Activated CD8-positive, alpha-beta memory T cell treated with anti-CD3 and anti-CD28 coated beads for 4 hours (primary cell): ENCODE measurements at places on chromosomes 5 and 9.

DNA sequence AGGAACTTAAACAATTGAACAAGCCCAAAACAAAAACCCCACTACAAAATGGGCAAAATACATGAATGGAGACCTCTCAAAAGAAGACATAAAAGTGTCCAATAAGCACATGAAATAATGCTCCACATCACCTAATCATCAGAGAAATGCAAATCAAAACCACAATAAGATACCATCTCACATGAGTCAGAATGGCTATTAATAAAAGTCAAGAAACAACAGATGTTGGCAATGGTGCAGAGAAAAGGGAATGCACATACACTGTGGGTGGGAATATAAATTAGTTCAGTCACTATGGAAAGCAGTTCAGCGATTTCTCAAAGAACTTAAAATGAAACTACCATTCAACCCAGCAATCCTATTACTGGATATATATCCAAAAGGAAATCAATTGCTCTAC lies 337.4 kb upstream of the GRIA1 start:
- DNase-seq: no peak

- no peak for DNase-seq
Observed at GRCh38 chr5:57455511-57456455, 26.8 kb downstream of the ACTBL2 start.

DNA sequence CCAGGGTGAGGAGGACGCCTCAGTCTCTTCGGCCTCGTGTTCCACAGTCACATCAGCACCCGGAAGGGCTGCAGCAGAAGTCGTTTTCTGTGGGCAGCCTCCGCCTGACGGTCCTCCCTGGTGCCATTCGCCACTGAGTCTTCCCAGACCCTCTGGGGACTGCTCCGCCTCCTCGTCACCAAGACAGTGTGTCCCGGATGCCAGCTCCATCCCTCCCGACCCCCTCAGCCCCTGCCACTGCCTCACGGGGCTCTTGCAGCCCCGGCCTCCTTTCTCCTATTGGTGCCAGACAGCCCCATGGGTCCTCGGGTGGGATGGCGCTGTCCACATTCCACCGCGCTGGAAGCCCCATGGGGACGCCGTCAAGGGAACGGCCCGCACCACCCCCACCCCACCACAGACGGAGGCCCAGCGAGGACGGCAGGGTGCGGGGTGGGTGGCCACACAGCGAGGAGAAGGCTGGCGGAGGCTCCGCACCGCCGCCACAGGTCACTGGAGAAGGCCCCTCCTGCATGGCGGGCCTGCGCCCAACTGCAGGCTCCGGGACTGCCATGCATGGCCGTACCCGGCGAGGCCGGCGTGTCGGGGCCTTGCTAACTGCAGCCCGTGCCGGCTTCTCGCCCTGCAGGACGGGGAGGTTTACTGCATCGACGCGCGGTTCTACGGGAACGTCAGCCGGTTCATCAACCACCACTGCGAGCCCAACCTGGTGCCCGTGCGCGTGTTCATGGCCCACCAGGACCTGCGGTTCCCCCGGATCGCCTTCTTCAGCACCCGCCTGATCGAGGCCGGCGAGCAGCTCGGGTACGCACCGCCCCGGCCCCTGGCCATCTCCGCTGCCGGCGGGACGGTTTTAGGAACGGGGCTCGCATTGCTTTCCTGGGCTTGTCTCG lies 43.6 kb upstream of the CACNA1B start:
- DNase-seq: no peak

DNA sequence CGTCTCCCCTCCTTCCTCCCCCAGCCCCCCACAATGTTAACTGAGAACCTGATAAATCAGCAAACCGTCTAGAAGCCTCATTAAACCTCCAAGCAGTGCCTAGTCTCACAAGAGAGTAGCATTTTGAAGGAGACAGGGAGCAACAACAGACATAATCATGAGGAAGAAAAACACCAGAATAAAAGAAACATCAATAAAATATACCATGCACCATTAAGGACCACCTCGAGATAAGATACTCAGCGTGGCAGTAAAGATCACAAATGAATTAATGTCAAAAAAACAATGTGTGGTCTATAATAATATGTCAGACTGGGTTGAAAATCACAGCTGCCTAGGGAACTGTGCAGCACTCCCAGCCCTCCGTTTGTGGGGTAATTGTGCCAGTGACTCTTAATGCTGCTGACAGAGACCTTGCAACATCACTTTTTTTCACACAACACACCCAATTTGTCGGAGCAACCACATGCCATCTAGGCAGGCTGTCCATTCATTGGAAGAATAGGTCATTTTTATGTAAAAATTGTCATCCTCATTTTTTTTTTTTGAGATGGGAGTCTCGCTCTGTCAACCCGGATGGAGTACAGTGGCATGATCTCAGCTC lies 450.8 kb upstream of the WWC1 start:
- no peak for DNase-seq

DNA sequence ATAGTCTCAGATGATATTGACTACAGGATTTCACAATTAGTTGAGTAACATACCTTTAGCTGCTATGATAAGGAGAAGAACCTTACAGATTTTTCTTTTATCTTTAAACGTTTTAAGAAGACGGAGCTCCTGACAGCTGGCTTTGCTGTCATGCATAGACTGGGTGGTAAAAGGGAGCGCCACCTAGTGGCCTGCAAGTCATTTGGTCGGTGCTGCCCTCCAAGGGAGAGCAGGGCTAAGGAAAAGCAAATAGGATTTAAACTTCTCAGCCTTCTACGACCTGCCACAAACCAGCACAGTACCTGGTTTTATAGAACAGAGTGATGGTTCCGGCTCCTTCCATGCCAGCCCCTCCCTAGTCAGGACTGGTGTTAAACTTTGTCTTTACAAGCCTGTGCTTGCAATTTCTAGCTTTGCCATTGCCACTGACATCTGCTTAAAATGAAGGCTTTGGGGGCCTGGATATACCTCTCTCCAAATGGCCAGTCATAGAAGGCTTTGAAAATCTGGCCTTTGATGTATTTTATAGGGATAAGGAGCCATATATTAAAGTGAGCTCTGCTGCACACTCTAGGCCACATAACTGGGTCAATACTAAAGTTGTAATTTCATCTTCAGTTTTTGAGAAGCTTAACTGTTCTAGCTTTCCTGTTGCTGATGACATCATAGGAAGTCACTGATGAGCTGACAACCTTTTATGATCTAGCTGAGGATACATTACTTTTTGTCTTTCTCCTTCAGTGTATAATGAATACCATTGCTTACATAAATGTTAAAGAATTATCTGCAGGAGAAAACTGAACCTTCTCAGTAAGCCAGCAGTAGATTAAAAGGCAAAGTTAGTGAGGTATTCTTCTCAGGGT lies 31.1 kb upstream of the ADAMTSL1 start:
- DNase-seq: no peak

DNA sequence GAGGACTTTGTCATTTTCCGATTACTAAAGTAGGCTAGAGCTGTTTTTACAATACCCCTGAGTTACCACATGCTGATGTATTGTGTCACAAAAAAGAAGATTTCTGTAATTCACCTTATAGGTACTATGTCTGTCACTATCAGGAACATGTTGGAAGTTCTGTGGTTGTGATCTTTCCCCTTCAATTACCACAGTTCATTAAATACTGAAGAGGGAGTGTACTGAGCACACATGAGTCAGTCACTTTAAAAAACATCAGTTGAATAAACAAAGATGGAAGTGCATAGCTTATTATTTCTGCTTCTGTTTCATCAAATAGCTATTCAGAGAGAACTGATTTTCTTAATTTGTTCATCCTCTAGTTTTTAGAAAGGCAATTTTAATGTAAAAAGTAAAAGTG lies 31.7 kb downstream of the AP3S1 start:
- DNase-seq: no peak

DNA sequence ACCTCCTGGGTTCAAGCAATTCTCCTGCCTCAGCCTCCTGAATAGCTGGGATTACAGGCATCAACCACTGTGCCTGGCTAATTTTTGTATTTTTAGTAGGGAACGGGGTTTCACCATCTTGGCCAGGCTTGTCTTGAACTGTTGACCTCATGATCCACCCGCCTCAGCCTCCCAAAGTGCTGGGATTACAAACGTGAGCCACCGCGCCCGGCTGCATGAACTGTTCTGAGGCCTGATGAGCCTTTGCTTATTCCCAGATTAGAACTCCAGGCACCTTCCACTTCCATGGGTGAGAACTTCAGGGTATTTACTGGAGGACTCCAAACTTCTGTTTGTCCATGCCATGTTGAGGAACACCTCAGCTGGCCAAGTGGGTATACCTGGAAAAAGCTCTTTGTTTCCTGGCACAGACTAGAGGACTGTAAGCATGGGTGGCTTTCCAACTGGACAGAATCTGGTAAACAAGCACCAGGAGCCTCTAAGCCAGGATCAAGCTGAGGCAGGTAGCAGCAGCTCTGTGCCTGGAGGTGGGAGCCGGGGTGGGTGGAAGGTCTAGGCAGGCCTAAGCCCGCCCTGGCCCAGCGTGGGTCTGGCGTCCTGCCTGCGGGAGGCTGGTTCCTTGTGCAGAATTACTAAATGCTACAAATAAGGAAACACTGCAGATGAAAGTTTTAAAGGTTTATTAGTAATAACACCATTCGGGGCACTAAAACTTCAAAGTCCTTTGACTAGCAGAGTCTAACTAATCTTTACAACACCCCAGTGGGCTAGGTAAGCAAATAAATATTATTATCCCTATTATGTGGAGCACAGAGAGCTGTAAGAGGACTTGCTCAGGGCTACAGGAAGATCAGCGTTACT lies 78.4 kb downstream of the SEMA5A start:
- no peak for DNase-seq

DNA sequence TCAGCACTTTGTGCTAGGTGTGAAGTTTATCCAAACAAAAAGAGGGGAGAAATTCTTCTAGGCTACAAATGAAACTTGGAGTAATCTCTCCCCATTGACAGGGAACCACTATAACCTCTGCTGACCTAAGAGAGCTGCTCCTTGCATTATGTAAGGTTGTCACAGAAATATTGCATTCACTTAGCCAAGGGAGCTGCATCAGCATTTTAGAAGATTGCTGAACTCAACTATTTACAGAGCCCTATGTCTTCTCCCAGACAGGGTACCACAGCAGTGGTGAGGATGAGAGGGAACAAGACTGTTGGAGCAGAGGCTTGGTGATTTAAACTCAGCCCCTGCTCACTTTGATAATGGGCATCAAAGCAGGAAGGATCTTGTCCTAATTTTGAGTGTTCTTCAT lies 362.0 kb downstream of the TMEM38B start:
- no peak for DNase-seq

GRCh38 chr5:157245886-157246285 lies 20.0 kb upstream of the CYFIP2 start:
- no peak for DNase-seq

DNA sequence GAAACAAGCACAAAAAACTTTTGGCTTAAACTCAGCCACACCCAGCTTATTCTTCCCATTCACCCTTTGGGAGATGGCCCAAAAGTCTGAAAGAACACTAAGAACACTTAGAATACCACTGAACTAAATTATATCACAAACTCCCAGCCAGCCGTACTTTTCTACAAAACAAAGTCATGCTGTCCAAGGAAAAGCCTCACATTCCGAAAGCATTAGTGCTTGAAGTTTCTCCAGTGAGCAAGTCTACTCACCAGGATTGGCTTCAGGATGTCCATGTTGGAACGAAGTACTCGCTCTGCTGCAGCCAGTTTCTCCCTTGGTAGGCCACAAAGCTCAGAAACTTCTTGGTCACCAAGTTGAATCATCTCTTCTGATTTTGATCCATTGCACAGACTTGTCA lies 69.7 kb downstream of the ABCA1 start:
- no peak for DNase-seq

DNA sequence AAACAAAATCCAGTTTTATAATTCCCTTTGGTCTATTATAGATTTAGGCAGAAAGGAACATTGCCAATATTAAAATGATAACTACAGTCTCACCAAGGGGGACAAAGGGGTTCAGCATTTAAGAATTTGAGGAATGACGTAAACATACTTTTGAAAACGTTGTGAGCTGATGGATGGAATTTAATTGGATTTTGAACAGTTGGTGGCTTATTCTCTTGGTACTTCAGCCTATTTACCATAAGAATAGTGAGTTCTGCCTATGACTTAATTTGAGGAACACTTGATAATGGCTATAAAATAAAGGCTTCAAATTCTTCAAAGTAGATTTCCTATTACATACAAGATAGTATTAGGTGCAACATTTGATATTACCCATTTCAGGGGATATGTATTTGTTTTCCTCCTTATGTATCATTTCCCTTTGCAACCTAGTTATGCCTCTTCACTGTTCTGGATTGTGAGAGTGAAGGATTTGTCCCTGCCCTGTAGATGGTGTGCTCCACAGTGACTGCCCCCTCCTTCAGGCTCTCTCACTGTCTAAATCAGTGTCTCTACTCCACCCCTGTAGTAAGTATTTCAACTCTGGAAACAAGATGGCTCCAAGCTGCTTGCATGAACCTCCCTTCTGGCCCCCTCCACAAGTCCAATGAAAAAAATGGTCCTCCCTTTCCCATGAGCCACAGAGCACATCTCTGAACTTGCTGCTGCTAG lies 225.6 kb downstream of the ARHGEF28 start:
- DNase-seq: no peak

- no peak for DNase-seq
Observed at GRCh38 chr9:21995666-21996398, 1.2 kb downstream of the CDKN2B-AS1 start.

- no peak for DNase-seq
Observed at GRCh38 chr5:17157916-17158529, 59.4 kb upstream of the BASP1 start.

DNA sequence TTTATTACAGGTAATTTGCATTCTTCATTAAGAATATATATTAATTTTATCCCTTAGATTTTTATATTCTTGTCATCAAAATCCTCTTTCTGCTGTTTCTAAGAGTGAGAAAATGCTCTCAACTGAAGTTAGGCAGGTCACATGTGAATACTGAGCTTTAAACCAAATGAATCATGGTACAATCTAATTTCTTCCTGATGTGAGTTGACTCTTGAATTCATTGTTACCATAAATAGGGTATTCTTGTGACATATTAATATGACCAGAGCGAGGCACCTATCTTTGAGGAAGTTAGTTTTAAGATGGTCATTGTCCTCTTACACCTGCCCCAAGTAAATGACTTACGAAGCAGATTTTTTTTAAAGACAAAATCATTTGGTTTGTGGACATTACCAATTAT lies 17.4 kb downstream of the C9orf85 start:
- DNase-seq: no peak

DNA sequence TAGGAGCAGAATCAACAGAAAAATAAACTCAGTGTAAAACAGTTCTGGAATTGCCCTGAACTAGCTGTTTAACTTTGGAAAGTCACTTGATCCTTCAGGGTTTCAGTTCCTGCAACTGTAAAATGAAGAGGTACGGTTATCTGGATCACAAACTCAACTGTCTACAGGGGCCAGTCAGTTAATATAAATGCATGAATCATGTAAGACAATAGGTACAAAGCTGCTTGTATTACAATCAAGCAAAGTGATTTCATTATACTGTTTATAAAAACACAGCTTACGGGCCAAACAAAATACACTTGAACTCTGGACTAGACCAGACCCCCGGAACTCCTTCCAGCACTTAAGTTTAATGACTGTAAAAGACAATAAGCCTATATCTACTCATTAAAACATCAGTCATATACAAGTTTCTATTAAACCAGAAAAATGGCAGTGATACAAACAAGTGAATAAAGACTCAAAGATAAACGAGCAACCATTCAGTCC lies 73.0 kb downstream of the MRPS27 start:
- DNase-seq: no peak

GRCh38 chr9:128409978-128410377 lies 10.7 kb upstream of the CERCAM start:
- DNase-seq: no peak
